ENCODE measurements at places on chromosomes 11 and 22.

GRCh38 chr11:16180868-16181267 is 175.5 kb downstream of the SOX6 start:
- no peak for DNase-seq

DNA sequence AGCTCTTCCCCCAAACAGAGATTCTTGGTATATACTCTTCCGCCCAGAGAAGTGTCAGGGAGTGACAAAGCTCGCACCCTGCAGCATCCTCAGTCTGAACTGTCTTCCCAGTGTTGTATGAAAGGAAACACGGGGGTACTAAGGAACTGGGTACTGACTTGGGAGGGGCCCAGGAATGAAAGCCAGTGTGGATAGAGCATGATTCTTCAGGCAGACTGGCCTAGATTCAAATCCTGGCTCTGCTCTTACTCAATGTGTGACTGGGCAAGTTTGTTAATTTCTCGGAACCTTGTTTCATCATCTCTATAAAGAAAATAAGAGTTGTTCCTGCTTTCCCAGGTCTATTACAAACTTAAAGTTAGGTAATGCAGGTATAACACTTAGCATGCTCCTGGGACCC is 266.0 kb upstream of the NARS2 start:
- no peak for DNase-seq

GRCh38 chr11:2694995-2695939 is 4.5 kb downstream of the KCNQ1OT1 start:
- no peak for DNase-seq

GRCh38 chr11:69005631-69006368 is 7.2 kb downstream of the MRGPRF start:
- no peak for DNase-seq

GRCh38 chr22:32545801-32546200 is 71.2 kb downstream of the FBXO7 start:
- peak; percentile 41 for DNase-seq

DNA sequence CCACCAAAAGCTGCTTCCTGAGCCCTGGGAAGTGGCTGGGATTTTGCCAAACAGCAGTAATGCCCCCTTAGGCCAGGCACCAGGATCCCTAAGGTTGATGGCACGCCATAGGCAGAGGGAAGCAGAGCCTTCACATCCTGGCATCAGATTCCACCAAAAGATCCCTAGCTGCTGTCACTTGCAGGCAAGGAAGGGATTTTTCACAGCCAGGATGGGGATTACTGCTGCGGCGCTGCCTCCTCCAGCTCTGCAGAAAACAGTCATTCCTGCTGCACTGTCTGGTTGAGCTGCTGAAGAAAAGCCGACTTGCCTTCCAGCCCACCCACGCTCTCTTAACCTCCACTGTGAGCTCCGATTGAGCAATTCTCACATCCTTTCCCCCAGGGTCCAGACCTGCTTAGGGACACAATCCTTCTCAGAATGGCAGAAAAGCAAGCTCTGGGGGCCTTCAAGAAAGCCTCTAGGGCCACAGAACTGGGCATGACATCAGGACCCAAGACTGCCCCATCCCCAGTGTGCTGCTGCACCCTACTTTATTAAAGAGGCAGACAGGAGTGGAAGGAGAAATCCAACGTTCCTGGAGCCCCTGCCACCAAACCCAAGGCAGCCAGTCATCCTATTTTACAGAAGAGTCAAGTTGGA is 19.9 kb downstream of the SYN3 start:
- no peak for DNase-seq

Data from suppressor macrophage (primary cell).